CD4-positive, alpha-beta T cell (primary cell): ENCODE measurements at places on chromosomes 7 and 10.

GRCh38 chr7:100965723-100966541 lies 3.4 kb upstream of the MUC12 start:
- peak; percentile 71 for DNase-seq

- DNase-seq, result peak; percentile 90
Measured at GRCh38 chr10:123241391-123242141, 87.4 kb downstream of the BUB3 start.

DNA sequence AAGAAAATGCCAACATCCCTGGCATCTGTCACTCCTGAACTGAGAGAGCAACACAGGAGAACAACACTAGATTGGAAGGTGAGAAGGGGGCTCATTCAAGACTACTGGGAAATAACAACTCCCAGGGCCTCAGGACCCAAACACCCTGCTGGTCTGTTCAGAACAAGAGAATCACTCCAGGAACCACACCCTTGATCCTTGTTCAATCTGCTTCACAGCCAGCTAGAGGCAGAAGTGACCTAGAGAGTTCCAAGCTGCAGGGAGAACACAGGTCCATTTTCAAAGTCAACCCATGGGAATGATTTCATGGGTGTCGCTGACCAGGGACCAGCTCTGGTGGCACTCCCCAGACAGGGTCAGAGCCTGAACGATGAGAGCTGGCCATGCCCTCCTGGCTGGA lies 42.3 kb downstream of the LRRC20 start:
- no peak for DNase-seq

GRCh38 chr10:37860494-37861190 lies 3.2 kb upstream of the ZNF248 start:
- no peak for DNase-seq

DNA sequence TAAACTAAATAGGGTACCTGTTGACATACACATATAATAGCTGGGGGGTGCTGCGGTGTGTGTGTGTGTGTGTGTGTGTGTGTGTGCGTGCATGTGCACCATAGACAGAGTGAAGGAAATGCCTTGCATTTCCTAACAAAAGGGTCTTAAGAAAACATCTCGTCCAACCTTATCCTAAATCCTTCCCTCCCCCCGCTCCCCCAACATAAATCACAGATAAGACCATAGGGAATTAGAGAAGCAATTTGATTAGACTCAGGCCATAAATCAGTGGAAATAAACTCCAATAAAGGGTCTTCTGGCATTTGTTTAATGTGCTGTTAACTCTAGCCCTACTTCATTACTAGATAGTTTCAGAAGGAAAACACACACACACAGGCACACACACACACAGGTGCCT lies 148.5 kb downstream of the PPP1R17 start:
- DNase-seq, result no peak

GRCh38 chr10:123297175-123297574 lies 143.0 kb downstream of the BUB3 start:
- no peak for DNase-seq

DNA sequence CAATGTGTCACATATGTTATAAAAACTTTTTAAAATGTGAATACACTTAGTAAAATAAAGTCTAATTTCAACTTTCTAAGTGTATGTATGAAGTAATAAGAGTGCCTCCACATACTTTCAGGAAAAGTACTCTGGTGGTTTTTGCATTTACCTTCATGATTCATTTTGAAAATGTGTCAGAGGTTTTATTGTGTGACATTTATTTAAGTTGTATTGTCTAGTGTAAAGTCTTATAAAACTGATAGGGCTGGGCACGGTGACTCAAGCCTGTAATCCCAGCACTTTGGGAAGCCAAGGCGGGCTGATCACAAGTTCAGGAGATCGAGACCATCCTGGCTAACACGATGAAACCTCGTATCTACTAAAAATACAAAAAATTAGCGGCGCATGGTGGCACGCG lies 226.5 kb downstream of the ITGB1 start:
- no peak for DNase-seq

- peak; percentile 21 for DNase-seq
Measured at GRCh38 chr10:112307358-112308124, 24.3 kb downstream of the TECTB start.

DNA sequence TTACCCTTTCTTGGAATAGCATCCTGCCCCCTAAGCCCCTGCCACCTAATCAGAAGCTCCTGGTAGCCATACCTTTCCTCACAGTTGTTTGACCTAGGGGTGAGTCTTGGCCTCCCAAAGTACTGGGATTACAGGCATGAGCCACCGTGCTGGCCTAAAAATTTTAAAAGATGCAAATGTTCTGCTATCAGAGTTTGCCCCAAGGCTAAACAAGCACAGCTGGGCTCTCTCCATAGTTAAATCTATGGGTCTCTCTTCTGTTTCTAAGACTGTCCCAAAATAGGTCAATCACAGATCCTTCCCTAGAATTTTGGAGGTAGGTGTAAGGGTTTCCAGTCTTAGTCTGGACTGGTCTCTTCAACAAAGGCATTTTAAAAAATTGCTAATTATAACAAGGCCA lies 12.9 kb upstream of the UBN2 start:
- no peak for DNase-seq

DNA sequence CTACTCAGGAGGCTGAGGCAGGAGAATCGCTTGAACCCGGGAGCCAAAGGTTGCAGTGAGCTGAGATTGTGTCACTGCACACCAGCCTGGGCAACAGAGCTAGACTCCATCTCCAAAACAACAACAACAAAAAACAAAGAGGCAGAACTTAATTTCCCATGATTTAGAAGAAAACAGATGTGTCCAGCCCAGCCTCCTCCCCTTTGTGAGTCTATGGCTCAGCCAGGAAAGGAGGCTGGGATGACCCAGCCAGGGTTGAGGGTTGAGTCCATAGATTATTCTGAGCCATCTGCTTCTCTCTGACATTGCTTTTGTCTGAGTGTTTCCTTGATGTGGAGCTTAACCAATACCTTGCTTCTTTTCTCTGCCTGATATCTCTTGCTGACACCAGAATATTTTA lies 994.1 kb downstream of the TYW1 start:
- no peak for DNase-seq
